NT2/D1 (cell line): ENCODE measurements at places on chromosomes 2 and 18.

DNA sequence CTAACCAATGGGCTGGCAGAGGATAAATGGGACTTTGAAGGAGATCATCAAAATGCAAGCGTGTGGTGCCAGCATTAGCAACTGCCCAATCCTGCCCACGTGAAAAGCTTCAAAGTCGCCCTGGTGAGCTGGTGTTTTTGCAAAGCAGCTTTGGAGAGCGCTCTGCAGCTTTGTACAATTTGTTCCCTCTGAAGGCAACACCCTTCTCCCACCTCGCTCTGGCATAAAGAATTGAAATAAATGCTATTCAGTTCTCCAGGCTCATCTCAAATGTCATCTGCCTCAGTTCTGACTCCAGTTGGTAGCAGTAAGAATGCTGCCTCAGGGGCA is 3.5 kb downstream of the COPS9 start:
- no peak for DNase-seq

GRCh38 chr2:41905597-41906337 is 142.1 kb upstream of the PKDCC start:
- DNase-seq = no peak

GRCh38 chr18:25146512-25146910 is 205.5 kb downstream of the ZNF521 start:
- DNase-seq = no peak

DNA sequence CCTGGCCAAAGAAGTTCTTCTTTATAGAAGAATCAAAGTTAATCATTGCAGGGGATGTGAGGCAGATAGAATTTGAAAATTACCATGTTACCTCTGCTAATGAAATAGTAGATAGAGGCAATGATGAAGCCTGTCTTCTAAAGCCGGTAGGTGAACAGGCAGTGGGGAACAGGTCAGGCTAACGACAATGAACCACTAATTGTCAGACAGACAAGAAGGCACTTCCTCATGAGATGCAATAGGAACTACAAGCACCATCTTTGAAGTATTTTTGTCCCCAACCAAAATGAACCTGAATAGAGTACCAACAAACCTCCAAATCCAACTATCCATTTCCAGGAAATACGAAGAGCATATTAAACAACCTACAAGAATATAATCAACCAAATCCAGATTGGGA is 41.6 kb upstream of the RAB31 start:
- DNase-seq = no peak

- DNase-seq = no peak
Measured at GRCh38 chr2:29062371-29062770, 12.0 kb downstream of the PCARE start.

DNA sequence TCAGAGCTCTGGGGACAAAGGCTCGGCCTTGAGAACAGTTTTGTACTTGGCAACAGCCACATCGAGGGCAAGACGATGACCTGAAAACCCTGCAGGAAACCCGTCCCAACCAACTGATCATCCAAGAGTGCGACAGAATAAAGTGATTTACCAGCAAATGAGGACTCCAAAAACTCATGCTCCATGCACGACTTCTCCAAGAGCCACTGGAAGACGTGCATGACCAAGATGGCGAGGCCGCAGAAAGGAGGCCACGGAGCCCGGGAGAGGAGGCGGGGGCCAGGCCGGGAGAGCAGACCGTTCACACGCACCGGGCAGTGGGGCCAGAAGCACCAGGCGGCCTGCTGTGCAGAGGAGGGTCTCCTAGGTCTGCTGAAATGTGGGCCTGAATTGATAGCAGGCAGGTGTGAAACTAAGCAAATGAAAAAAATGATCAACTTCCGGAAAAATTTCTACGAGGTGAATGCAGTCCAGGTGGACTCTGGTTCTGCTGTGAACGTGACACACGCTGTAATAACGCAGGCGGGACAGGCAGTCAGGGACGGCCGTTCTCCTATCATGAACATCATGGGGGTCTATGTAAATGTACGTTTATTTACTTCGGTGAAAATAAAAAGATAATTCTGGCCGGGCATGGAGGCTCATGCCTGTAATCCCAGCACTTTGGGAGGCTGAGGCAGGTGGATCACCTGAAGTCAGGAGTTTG is 252.2 kb downstream of the HDAC4 start:
- no peak for DNase-seq

- no peak for DNase-seq
Measured at GRCh38 chr2:124267794-124268193, 242.7 kb downstream of the CNTNAP5 start.
